Stimulated activated CD4-positive, alpha-beta T cell treated with anti-CD3 and anti-CD28 coated beads, Interleukin-2, amount 100 ng/mL, for 48 hours (primary cell): ENCODE measurements at places on chromosomes 7 and 10.

- no peak for DNase-seq
These were observed 27.5 kb downstream of the XPNPEP1 start for GRCh38 chr10:109895848-109896247.

- DNase-seq: no peak
These were observed 79.8 kb downstream of the ZNF92 start for GRCh38 chr7:65453341-65454030.

- DNase-seq: no peak
These were observed 14.8 kb downstream of the USP54 start for GRCh38 chr10:73576178-73576889.

DNA sequence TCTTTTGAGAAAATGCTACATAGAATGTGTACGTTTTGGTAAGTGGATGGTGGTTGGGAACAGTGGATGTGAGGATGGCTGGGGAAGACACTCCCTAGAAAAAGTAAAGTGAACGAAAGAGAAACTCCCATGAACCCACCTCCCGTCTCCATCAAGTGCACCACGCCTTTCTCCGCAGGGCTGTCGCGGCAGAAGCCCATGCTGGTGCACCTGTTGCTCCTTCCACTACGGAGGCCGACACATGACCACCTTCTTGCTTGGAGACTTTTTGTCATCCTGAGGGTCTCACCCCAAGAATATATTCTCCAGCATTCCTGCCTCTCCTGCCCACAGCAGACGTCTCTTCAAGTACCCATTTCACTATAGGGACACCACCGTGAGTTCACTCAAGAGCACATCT is 630.4 kb upstream of the PFKP start:
- no peak for DNase-seq

DNA sequence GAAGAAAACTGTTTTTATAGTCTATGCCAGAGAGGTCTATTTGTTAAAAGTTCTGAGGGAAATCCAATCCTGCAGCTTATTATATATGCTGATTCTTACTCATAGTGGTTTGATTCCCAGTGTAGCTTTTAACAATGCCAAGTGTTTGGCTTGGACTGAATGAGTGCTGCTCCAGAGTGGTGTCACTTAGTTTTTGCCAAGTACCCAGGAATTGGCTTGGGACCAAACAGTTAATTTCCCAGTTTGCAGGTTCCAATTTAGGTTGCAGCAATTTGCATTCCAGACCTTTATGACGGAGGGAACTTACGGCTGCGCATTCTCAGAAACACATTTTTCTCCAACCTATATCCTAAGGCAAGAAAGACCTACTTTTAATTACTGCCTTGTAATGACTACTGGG is 32.4 kb downstream of the NSUN6 start:
- no peak for DNase-seq

- DNase-seq: no peak
These were observed 45.9 kb upstream of the ATP6V0A4 start for GRCh38 chr7:138843632-138844580.
